T-helper 17 cell (primary cell): ENCODE measurements at places on chromosomes 1 and 21.

- DNase-seq = no peak
Observed at GRCh38 chr1:162397039-162397448, 14.9 kb downstream of the SH2D1B start.

- no peak for DNase-seq
Observed at GRCh38 chr1:42430286-42431135, 25.3 kb downstream of the ZMYND12 start.

GRCh38 chr1:8679395-8679800 lies 138.0 kb downstream of the RERE start:
- DNase-seq = no peak

- DNase-seq = no peak
Observed at GRCh38 chr1:180435566-180435965, 66.8 kb downstream of the ACBD6 start.

DNA sequence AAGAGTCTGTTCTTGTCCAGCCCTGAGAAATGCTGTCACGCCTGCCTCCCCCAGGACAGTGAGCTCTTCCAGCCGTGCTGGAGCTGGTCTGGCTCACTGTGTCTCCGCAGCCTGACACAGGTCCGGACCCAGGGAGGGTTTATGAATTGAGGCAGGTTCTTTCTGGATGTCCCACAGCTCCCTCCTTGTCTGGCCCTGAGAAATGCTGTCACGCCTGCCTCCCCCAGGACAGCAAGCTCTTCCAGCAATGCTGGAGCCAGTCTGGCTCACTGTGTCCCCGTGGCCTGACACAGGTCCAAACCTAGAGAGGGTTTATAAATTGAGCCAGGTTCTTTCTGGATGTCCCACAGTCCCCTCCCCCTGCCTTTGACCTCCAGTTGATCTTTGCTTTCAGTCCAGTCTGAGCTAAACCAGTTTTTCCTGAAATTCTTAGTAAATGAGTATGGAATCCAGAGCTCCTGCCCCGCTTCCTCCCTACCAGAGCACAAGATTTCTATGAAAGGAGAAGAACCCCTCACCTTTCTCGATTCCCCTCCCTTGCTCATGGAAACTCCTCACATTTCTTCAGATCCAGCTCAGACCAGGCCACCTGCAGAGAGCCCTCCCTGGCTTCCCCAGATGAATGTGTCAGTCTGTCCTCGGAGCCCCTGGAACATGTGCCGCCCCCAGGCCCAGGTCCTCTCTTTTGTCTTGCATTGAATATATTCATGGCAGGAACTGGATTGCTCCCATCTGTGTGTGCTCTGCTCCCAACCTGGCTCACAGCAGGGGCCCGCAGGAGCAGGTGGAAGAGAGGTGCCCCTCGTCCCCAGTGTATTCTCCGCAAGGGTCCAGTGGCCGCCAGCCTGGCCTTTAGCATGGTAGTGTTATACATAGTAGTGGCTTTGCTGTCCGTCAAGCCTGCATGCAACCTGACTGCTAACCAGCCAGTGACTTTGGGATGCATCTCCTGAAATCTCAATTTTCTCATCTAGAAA lies 116.3 kb downstream of the EPHB2 start:
- no peak for DNase-seq

GRCh38 chr1:5889901-5890300 lies 102.3 kb downstream of the NPHP4 start:
- DNase-seq = no peak
